ENCODE measurements at places on chromosomes 5 and 9.

DNA sequence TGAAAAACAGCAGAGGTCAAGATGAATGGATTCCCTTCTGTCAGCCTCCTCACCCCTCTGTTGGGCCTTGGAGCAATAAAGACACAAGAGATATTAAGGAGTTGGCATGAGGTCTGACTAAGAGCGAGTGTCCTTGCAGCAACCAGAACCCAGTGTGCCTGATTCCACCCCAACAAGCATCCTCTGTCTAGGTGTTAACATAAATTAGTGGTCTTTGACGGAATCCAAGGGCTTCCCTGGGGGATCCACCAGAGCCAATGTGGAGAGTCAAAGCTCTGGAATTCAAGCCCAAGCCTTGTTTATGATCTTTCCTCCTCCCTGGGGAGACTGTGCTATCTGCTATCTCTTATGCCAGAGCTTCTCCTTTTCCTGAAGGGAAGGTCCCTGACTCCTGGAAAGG is 128.1 kb upstream of the SMIM23 start:
- no peak for DNase-seq

- no peak for DNase-seq
Observed at GRCh38 chr5:40547994-40548575, 131.6 kb upstream of the PTGER4 start.

DNA sequence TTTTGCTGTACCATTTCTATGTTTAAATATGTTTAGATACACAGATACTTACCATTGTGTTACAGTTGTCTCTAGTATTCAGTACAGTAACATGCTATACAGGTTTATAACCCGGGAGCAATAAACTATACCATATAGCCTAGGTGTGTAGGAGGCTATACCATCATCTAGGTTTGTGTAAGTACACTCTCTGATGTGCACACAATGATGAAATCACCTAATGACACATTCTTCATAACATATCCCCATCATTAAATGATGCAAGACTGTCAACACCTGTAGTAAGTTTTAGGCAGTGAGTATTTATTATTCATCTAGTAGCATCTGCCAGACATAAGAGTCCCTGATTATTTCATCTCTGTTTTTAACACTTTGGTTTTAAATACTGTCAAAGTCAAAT is 7.3 kb upstream of the DHFR start:
- no peak for DNase-seq

DNA sequence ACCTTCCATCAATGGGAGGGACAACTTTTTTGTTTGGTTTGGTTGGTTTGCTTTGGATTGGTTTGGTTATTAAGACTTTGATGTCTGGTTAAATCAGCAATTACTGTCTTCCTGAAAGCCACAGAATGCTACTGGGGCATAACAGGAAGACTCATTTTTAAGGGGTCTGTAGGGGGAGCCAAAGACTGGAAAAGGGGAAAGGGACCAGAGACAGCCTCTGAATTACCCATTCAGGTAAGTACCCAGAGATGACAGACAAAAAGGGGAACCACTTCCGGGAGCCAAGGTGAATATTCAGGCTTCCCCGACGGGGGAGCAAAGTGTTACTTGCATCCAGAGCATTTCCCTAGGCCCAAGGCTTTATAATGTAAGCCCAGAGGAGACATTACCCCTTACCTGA is 4.6 kb upstream of the FEM1C start:
- DNase-seq = no peak

- DNase-seq = no peak
Observed at GRCh38 chr9:70399141-70399540, 15.3 kb downstream of the KLF9 start.

DNA sequence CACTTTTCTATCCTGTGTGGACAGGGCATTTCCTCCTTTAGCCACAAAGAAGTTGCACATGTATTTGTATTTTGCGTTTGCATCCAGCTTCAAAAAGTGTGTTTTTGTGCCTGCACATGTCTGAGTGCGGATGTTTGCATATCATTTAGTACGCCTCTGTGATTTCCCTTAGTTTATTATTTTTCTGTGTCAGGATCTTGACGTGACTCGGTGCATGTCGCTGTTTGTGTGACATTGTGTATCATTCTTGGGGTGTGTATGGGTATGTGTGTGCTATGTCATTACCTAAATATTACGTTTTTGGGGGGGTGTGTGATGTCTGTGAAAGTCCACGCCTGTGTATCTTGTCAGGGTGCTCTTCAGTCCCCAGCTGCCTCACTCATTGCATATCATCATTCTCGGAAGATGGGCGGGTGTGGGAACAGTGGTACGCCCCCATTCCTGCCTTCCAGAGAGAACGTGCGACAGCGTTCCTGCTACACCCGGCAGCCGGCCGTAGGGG is 416 bp upstream of the PAIP2 start:
- DNase-seq = no peak

DNA sequence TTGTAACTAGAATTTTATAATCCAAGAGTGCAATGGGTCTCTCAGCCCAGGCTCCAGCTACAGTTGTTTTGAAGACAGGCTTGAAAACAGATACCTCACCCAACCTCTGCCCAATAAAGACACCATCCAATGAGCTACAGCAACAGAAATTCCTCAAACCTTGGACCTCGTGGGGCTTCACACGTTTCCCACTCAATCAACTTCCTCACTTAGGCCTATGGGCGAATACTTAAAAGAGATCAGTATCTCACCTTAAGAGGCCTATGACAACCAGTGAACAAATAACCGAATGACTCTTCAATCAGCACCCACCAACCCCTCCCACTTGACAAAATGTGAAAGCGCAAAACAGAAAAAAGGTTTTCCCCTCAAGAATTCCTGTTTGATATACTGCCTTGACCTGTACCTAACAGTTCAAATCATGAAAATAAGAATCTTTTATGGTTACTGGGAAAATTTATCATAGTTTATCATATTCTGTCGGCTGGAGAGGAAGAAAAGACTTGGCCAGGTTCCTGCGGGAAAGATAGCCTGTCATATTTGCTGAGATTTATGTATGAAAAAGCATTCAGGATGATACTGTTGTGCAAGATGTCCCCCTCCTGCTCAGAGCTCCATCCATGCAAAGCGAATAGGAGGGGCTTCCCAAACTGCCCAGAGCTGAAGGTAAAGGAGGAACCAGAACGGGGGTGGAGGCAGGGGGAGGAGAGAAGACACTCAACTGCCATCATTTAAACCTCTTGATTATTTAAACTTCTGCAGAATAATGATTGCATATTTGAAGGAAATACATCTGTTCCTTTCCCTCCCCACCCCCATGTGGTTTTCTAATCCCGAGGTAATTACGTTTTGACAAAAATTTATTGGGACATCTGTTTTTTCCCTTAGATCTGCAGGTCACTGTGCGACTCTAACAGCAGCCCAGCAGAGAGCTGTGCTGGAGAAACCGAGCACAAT is 256.3 kb downstream of the NFIB start:
- DNase-seq = no peak

GRCh38 chr9:136619742-136620440 is 42.8 kb upstream of the EGFL7 start:
- DNase-seq = no peak

DNA sequence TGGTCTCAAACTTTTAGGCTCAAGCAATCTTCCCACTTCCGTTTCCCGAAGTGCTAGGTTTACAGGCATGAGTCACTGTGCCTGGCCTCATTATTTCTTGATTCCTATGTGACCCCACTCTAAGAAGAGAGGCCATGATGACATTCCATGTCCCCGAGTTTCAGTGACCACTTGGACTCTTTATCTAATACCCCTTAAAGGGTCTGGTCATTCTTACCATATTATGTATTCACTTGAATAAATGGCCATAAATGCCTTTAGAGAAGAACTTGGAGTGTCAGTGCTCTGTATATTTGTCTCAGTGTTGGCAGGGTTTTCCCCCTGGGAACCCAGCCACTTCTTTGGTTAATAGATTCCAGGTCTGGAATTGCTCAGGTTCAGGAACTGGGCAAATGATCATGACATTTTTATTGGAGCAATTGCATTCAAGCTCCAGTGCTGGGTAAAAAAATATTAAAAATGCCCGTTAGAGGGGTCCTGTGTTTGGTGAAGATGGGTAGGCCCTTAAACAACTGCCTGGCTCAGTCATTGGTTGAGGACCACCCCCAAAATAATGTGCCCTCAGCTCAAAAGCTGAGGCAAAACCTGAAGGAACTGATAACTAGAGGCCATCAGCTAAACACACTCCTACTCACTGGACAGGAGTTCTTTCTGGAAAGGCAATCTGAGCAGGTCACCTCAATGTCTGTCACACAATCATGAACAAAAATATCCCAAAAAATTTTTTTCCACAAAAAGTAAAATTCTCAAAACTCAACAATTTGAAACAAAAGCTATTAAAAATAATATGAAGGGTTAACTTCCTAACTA is 186.6 kb upstream of the ZNF608 start:
- DNase-seq = no peak

DNA sequence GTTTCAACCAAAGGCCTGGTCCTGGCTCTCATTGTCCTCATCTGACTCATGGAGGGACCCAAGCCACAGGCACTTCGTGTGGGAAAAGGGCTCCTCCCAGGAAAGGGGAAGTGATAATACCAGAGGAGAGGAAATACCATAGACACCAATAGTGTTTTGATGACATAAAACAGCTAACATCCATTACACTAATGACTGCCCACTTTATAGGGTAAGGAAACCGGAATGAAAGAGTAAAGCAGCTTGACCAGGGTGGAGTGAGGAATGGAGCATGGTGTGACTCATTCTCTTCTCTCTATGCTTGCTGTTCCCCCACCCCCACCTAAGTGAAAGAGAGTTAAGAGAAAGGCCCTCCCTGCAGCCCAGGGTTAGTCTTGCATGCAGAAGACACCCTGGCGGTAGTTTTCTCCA is 67.4 kb upstream of the HRH2 start:
- DNase-seq = no peak

- no peak for DNase-seq
Observed at GRCh38 chr5:151434570-151435237, 12.7 kb upstream of the SLC36A1 start.

DNA sequence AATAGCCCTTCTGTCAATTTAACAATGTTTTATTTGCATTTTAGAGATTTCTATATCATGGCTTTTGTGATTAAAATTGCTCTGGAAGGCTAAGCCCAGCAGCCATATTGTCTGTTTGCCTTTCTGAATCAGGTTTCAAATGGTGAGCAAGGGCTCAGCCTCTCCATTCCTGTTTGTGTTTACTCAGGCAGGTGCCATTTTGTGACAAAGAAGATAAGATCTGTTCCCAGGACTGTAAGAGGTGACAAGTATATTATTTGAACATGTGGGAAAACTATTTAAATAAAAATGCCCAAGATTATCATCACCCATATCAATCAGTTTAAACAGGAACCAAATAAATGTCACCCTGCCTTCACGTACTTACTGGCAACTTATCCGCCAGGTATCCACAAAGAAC is 641.3 kb upstream of the KLF4 start:
- DNase-seq = no peak

GRCh38 chr5:123705741-123706140 is 193.8 kb downstream of the CSNK1G3 start:
- DNase-seq = no peak

DNA sequence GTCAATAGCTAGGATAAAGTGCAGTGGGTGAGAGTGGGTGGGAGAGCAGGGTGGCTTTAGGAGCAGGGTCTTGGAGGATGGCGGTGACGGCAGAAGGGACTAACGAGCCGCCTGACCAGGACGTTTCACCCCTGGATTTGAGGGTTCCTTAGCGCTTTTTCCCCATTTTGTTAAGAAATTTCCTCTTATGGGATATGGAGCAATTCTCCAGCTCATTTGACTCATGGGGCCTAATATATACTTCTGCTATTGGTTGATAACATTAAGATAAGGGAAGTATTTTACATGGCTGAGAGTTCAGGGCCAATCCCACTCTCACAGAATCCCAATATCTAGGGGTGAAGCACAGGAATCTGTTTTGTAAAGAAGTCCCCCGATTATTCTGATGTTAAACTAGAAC is 17.6 kb downstream of the CD180 start:
- no peak for DNase-seq

- DNase-seq = no peak
Observed at GRCh38 chr9:137084526-137084925, 2.3 kb upstream of the MAN1B1 start.

- no peak for DNase-seq
Observed at GRCh38 chr5:56812110-56812509, 3.2 kb upstream of the MAP3K1 start.

GRCh38 chr9:72579190-72579589 is 57.8 kb downstream of the TMC1 start:
- DNase-seq = no peak

- no peak for DNase-seq
Observed at GRCh38 chr5:172897481-172898217, 61.6 kb upstream of the RPL26L1 start.

GRCh38 chr5:168292786-168293696 is 1.6 kb downstream of the WWC1 start:
- no peak for DNase-seq
